Stimulated activated CD4-positive, alpha-beta T cell treated with anti-CD3 and anti-CD28 coated beads, Interleukin-1b, Interleukin-23, amount 100 ng/mL, for 1 hour (primary cell): ENCODE measurements at places on chromosomes 13 and 19.

DNA sequence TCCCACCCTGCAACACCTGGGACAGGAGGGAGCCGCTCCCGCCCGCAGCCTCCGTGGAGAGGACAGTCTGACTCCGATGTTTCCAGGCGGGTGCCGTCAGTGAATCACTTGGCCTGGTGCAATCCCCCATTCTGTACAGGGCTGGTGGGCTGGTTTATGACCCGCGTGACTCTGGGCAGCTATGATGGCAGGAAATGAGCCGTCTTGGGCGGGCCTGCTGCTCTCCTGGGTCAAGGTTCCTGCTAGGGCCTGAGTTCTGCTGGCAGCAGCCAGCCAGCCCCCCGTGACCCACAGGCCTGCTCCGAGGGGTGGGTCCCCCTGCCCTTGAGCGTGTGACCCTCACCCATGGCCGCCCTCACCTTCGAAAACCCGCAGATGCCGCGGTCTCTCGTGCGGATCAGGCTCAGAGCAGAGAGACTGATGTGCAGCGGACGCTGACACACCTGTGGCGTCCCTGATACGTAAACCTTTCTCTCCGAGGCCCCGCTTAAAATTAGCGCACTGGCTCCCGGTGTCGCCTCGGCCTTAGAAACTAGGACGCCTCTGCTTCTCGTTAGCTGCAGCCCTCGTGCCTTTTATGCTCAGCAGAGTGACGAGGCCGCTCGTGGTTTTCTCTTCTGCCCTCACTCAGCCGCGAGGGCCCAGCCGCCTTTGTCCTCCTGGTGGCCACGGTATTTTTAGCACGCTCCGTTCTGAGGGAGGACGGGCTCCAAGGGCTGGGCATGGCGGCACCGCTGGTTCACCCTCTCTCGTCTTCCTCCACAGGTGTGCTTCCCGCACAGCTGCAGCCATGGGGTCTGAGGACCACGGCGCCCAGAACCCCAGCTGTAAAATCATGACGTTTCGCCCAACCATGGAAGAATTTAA, 63.4 kb downstream of the KDM4B start:
- DNase-seq = no peak

- no peak for DNase-seq
Observed at GRCh38 chr19:38503077-38503410, 69.6 kb downstream of the RYR1 start.

DNA sequence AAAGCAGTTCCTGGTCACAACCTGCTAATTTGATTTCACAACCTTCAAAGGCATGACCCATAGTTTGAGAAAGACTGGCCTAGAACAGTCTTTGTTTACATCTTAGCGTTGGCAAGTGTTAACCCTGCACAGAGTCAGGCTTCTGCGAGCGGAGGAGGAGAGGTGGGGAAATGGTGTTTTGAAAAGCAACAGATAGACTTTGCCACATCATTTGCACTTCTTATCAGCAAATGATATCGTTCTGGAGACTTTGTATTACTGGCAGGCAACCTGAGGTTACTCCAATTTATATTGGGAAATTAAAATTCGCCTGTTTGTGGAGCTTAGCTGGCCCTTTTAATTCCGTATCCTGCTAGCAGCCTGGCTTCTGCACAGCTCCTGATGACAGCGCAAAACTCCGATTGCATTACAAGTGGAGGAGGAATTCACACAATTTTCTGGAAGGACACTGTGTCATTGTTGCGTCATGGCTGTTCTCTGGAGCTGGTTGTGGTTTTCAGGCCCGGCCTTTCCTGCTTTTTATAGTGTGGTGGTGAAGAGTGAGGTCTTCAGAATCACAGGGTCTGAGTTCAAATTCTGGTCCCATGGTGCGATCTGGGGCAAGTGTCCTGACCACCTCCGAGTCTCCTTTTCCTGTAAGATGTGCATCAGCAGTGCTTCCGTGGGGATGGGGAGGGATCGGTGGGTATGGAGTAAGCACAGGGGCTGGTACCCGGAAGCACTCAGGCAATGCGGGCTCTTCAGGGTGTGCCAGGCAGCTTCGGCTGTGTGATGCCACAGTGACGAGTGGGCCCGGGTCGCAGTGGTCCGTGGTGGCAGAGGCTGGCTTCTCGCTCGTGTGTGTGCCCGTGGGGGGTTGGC, 49.1 kb upstream of the EHD2 start:
- DNase-seq = no peak

GRCh38 chr13:38871275-38871674, 119.4 kb downstream of the STOML3 start:
- DNase-seq = no peak

DNA sequence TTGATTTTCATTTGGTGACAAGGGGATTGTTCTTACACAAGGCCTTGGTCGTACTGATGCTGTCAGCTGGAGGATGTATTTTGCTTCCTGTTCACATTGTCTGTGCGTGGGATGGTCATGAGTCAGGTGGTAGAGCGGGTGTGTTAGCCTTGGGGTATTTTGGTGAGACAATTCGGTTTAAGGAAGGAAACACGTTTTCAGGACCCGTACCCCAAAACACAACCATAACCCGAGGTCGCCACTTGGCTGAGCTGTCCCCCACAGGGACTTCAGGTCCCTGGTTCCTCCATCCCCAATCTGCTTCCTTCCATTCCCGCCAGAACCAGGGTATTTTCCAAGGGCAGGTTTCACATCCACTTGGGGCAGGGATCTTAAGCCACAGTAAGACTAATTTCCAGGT, 15.0 kb downstream of the MYO9B start:
- DNase-seq = no peak

- no peak for DNase-seq
Observed at GRCh38 chr19:16272945-16273344, 51.7 kb upstream of the KLF2 start.

- DNase-seq = no peak
Observed at GRCh38 chr19:23913931-23914330, 755 bp upstream of the ZNF726 start.

- DNase-seq = peak; percentile 31
Observed at GRCh38 chr19:7678971-7679751, 1.5 kb upstream of the TRAPPC5 start.

DNA sequence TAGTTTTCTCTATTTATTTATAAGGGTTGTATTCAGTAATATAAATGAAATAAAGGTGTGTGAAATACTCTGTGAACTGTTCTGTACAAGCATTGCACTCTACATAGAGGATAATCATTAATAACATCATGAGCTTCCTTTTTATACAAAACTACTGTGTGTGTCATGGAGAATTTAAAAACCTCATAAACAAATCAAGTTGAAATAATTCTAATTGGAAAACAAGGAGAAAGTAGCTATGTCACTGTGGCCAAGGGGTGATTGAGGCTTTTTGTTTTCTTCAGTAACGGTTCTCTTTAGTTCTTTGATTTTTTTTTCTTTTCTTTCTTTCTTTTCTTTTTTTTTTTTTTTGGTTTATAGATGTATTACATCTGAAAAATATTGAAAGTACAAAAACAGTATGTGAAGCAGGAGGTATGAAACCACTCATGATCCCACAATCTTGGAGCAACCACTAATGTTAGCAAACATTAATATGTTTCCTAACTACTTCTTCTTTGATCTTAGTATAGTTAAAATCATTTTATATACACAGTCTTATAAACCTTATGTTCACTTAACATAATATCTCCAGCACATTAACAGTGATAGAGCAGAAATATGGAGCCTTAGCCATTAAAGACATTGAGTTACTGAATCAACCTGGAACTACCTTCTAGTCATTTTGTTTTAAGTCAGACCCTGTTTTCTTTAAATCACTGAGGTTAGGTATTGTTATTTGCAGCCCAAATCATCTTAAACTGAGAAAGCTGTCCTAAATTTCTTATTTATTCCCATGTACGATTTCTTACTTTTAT, 45.4 kb downstream of the WDFY2 start:
- no peak for DNase-seq

DNA sequence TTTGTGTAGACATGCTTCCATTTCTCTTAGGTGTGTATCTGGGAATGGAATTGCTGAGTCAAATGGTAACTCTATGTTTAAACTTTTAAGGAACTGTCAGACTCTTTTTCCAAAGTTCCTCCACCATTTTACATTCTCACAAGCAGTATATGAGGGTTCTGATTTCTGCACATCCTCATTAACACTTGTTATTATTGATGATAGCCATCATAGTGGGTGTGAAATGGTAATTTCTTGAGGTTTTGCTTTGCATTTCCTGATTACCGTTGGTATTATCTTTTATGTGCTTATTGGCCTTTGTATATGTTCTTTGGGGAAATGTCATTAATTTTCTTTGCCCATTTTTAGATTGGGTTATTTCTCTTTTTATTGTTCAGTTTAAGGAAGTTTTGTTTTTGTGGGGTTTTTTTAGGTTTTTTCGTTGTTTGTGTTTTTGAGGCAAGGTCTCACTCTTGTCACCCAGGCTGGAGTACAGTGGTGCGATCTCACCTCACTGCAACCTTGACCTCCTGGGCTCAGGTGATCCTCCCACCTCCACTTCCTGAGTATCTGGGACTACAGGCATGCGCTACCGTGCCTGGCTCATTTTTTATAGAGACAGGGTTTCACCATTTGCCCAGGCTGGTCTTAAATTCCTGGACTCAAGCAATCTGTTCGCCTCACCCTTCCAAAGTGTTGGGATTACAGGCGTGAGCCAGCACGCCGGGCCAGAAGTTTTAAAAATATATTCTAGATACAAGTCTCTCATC, 34.3 kb downstream of the NAA16 start:
- DNase-seq = no peak
